ENCODE measurements at places on chromosomes 16 and 17.

GRCh38 chr17:3003296-3004149 is 59.9 kb downstream of the OR1D5 start:
- no peak overlapping the region for H3K4me3 ChIP-seq
- ATAC-seq = peak; percentile 20
- H3K36me3 ChIP-seq = peaks cover 20% of the 10 kb centered on the region
- peaks cover 39% of the 10 kb centered on the region for H3K4me1 ChIP-seq
- peak overlapping the region; percentile 24 for H3K27ac ChIP-seq
- H3K27me3 ChIP-seq = no peaks in the 10 kb centered on the region

DNA sequence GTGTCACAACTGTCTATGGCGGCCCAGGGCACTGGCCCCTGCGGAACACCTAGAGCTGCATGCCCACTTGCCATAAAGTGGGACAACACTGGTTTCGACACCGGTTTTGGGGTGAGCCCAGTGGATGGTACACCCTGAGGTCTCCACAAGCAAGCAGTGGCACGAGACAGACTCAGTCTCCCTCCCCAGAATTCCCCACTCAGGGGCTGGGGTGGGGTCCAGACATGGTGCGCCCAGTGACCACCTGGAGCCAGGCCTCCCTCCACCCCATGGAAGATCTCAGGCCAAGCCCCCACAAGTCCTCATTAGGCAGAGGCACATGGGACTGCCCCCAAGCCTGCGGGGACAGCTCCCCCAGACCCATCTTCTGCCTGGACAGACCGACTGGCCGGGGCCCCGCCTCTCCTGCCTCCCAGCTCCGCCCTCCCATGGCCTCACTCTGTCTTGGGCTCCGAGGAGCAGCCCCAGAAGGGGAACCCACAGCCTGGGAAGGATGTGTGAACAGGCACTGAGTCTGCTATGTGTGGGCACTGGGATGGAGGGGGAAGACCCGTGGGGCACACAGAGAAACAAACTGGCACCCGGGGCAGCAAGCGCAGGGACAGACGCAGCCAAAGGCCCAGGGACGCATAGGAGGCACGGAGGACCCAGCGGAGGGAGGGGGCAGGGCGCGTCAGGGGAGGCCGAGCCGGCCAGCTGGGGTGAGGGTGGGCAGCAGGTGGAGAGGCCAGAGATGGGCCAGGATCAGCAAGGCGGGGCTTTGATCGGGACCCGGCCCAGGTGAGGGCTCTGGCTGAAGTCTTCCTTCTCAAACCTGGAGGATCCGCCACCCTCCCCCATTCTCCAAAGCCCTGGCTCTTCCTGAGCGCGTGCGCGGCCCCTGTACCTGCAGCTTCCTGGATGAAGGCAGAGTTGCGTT is 2.8 kb downstream of the TEPSIN start:
- no peaks in the 10 kb centered on the region for H3K36me3 ChIP-seq
- H3K27ac ChIP-seq = no peak overlapping the region
- H3K4me1 ChIP-seq = peaks cover 27% of the 10 kb centered on the region
- no peak for ATAC-seq

DNA sequence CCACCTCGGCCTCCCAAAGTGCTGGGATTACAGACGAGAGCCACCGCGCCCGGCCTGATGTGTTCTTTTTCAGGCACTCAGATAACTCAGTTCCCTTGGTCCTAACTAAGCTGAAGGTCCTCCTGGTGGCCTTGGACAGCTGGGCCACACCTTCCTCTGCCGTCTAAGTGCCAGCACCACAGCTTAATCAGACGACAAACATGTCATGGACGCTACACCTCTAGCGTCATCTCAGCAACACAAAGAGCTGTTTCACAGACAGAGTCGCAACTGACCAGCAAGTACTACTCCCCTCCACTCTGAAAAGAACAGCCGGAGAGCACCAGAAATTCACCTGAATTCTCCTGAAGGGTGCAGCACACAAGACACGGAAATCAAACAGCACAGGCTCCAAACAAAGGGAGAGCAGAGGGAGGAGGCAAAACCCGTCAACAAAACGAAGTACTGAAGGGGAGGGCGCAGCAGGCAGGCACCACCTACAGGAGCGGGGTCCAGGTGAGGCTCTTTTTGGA is 4.4 kb downstream of the TRAP1 start:
- no peak overlapping the region for H3K4me3 ChIP-seq
- peaks cover 17% of the 10 kb centered on the region for H3K36me3 ChIP-seq
- H3K27me3 ChIP-seq = no peaks in the 10 kb centered on the region
- no peaks in the 10 kb centered on the region for H3K4me1 ChIP-seq
- H3K27ac ChIP-seq = no peak overlapping the region

GRCh38 chr16:971582-971905 is 760 bp upstream of the LMF1 start:
- H3K27me3 ChIP-seq = no peaks in the 10 kb centered on the region
- no peak for ATAC-seq
- peaks cover 22% of the 10 kb centered on the region for H3K36me3 ChIP-seq

DNA sequence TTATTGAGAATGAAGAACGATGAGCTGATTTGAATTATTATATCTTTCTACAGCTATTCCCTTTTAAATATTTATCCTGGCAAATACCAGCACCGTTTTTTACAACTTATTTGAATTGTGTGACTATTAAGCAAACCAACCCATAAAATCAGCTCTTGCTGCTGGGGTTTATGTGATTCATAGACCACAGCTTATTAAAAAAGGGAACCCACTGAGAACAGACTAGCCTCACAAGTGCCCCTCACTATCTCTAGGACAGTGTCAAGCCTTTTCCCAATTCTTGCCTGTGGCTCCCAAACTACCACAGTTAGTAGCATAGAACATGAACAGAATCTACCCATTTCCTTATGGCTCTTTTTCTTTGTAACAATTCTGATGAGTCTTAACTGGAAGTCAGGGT is 6.1 kb upstream of the LIG3 start:
- H3K36me3 ChIP-seq = peaks cover 6% of the 10 kb centered on the region
- H3K4me3 ChIP-seq = no peak overlapping the region
- ATAC-seq = no peak
- peaks cover under 1% of the 10 kb centered on the region for H3K4me1 ChIP-seq

- no peak overlapping the region for H3K27ac ChIP-seq
- ATAC-seq = no peak
- no peaks in the 10 kb centered on the region for H3K27me3 ChIP-seq
- H3K36me3 ChIP-seq = no peaks in the 10 kb centered on the region
- no peaks in the 10 kb centered on the region for H3K4me1 ChIP-seq
Measured at GRCh38 chr17:17345294-17345597, 42.1 kb downstream of the NT5M start.

All from gastroesophageal sphincter (tissue), 4 donors.